Glomerular endothelial cell (primary cell): ENCODE measurements at places on chromosomes 6 and 20.

DNA sequence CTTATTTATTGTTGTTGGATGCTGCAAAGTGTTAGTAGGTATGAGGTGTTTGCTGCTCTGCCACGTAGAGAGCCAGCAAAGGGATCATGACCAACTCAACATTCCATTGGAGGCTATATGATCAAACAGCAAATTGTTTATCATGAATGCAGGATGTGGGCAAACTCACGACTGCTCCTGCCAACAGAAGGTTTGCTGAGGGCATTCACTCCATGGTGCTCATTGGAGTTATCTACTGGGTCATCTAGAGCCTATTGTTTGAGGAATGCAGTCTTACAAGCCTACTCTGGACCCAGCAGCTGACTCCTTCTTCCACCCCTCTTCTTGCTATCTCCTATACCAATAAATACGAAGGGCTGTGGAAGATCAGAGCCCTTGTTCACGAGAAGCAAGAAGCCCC is 12.1 kb downstream of the MICB start:
- DNase-seq = no peak

DNA sequence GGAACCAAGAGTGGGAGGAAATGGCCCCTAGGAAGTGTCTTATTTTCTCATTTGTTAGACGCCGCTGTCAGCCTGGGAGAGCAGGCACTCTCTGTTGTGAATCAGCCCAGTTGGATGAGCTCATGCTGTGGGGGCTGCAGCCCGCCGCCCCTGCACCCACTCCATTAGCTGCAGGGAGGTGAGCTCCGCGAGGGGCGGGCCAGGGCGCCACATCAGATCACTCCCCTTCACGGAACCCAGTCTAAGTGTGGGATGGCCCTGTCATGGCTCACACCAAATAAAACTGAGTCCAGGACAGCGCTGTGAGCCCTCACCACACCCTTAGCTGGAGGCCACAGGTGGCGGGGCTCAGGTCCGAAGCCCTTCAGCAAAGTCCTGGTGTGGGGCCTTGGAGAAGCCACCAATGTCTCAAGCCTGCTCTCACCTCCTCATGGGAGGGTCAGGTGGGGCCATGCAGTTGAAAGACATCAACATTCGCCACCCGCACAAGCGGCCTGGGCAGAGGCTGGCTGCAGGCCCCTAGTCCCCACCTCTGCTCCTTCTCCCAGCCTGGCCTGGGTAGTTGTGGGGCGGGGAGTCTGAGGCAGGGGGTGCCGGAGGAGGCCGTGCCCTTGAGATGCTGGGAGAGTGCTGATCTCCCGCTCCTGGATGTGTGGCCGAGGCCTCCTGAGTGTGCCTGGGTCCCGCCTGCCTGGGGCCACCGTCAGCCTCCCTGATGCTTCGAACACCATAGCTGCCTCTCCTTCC is 66.2 kb upstream of the SLCO4A1 start:
- no peak for DNase-seq

DNA sequence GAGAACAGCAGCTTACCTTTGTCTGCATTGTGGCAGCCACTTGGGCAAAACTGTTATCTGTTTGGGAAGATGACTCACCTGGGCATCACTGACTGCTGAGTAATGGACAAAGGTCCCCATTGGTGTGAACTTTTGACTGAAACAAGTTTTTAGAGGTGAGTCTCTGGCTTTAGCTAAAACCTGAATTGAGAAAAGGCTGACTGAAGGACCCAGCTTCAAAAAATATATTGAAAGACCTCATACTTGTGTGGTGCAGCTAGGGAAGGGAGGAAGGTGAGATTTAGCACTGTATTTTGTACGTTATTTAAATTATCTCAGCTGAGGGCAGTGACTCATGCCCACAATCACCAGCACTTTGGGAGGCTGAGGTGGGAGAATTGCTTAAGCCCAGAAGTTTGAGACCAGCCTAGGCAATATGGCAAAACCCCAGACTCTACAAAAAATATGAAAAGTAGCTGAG is 4.5 kb upstream of the CITED2 start:
- no peak for DNase-seq

DNA sequence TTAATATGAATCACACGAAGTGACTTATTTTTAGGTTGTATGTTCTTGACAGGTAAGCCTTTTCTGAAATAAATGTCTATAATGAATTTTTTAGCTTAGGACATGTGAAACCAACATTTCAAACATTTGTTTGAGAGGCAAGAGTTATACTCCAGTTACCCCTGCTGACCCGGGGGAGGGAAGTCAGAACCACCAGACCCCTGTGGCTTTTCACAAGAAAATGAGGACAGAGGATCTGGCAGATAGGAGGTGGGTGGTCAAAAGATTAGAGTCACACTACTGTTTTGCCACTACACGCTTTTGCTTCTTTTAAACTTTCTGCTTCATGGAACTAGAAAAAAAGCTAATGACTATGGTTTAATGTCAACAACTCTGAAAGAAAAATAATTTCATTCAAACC is 27.5 kb upstream of the ADGRF4 start:
- no peak for DNase-seq

- DNase-seq = no peak
Measured at GRCh38 chr20:45672765-45673164, 2.7 kb upstream of the WFDC11 start.

DNA sequence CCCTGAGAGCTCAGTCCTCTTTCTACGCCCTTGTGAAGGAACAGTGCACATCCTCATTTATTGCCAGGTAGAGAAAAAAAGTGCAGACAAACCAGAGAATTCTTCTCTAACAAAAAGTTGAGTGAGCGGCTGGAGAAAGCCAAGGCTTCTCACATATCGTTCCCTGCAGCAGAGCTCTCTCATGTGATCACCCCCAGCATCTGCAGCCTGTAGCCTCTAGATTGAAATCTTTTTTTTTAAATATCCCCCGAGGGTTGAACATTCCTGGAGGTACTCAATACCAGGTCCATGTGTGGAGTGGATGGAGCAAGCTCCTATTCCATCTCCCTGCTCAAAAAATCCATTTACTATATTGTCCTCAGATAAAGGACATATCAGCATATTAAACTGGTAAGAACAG is 22.9 kb upstream of the ZNF133 start:
- no peak for DNase-seq

GRCh38 chr6:11221623-11222384 is 10.7 kb downstream of the NEDD9 start:
- no peak for DNase-seq

- DNase-seq = no peak
Measured at GRCh38 chr6:135600086-135600702, 102.7 kb upstream of the AHI1 start.
